GDM1 (cell line): ENCODE measurements at places on chromosomes 1 and 21.

GRCh38 chr1:156648951-156649350, 7.0 kb downstream of the BCAN start:
- no peak for DNase-seq

- peak; percentile 12 for DNase-seq
Observed at GRCh38 chr1:116763787-116764465, 9.7 kb downstream of the CD2 start.

DNA sequence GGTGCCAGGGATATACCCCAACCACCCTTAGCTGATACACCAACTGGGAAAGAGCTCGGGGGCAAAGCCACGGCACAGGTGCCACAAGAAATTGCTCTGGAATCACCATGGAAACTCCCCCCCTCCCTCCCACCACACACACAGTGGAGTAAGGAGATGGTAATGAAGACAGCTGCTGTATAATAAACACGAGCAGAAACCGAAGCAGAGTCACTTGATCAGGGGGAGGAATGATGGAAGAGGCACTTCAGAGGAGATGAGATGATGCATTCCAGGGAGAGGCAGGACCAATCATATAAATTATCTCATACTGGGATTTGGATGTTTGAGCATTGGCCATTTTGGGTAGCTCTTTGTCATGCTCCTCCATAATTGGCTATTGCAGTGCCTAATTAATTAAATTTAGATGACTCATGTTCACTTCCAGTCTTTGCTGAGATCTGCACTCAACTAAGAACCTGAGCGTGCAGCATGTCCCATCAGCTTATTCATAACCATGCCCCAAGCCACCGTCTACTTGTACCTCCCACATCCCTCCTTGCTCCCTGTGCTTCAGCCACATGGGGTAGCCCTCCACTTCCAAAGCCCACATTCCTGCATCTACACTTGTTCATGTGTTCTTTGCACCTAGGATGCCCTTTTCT, 189.5 kb downstream of the ZSCAN20 start:
- no peak for DNase-seq

DNA sequence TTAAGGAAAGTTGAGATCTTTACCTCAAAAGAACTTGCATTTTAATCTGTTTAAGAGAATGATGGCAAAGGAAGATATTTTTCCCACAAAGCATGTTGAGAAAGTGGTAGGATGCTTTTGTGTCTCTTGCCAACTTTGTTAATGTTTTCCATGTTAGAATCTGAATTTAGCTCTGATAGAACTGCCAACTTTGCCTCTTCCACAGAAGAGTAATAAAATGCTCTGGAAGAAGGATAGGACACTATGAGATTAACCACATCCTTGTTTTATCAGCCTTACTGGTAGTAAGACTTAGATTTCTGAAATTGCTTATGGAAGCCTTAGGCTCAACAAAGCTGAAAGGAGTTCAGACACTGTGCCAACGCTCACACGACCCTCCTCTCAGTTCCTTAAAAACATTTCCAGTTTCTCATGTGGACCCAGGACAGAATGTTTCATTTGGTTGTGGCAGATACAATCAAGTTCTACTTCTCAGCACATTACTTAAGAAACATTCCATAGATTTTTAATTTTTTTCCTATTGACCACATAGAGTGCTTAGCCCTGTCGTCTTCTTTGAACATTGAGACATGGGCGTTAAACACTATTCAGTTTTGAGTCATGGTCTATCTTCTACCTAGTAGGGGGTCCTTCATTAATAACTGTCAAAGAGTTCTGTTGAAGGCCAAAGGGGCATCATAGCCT, 59.0 kb downstream of the MTR start:
- DNase-seq: no peak

GRCh38 chr1:46605232-46605631, 1.2 kb upstream of the MKNK1 start:
- no peak for DNase-seq

DNA sequence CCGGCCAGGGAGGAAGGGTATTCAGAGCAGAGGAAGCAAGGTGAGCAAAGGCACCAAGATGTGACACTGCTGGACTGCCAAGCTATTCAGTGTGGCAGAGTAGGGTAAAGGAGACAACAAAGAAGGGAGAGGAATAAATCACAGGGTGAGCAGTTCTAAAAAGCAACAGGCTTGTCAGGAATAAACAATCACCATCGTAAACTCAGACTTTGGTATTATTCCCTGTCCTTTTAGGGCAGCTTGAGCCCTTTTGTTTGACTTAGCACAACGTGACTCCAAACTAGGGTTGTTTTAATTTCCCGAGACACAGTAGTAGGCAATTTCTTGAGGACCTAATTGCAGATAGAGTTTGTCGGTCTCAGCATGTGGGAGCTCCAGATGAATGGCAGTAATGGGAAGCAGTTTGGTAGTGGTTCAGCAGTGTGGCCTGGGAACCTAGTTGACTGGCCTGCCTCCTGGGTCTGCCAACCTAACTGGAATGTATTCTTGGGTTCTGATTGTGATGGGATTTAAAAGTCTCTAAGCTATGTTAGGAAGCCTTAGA, 4.3 kb downstream of the CR1L start:
- DNase-seq: no peak

GRCh38 chr1:59743324-59744091, 71.2 kb upstream of the HOOK1 start:
- no peak for DNase-seq

- no peak for DNase-seq
Observed at GRCh38 chr1:157001304-157001703, 44.2 kb downstream of the ARHGEF11 start.

DNA sequence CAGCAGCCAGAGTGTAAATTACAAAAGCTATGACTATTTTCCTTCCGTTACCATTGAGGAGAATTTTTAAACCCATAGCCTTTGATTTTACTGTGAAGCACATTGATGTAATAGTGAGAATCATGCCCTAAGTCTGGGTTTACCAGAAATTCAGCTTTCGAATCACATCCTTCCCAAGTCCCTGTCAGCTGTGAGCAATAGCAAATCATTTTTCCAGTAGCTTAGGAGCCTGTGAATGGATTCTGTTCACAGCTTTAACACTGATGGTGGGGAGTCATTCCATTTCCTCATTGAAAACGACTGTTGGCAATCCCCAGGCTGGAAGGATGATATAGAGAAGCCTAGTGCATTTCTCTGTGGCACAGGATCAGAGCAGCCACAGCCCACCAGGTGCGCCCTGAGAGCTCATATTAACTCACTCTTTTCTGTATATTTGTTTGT, 82.2 kb upstream of the C1orf105 start:
- no peak for DNase-seq

GRCh38 chr1:92916899-92917298, 44.4 kb downstream of the DIPK1A start:
- DNase-seq: no peak

DNA sequence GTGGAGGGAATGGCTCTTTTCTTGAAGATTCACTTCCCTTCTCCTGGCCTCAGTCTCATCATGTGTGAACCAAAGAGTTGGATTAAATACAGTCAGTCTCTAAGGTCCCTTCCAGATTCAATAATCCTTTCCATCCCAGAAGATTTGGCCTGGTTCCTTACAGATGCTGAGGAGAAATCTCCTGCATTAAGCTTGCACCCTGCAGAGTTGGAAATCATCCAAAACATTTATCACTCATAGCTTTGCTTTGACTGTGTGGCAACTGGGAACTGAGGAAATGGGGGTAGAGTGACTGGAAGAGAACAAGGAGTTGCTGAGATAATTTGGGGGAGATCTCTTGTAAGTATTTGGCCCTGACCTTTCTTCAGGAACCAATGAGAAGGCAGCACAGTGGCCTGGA, 220.5 kb upstream of the SGIP1 start:
- no peak for DNase-seq

DNA sequence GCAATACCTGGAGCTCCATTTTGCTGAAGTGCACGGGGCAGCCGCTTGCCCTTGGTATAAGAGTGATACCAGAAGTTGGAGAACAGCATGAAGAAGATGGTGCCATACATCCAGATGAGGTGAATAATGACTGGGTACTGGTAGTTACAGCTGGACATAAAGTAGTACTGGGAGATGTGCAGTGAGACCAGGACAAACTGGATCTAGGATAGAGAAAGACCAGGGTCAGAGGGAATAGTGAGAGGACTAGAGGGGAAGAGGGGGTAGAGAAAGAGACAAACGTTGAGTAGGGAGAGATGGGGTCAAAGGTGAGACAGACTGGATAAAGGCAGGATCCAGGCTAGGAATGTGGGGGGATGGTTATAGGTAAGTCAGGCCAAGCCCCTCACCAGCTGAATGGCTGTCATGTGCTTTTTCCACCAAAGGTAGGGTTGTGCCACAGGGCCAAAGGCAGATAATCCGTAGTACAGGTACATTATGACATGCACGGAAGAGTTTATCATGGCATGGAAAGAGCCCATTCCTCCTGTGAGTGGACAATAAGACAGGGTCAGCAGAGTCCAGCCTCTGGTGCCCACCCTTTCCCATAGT, 3.8 kb downstream of the ELOVL1 start:
- DNase-seq: no peak

- DNase-seq: no peak
Observed at GRCh38 chr21:41379901-41380300, 18.1 kb downstream of the MX2 start.

DNA sequence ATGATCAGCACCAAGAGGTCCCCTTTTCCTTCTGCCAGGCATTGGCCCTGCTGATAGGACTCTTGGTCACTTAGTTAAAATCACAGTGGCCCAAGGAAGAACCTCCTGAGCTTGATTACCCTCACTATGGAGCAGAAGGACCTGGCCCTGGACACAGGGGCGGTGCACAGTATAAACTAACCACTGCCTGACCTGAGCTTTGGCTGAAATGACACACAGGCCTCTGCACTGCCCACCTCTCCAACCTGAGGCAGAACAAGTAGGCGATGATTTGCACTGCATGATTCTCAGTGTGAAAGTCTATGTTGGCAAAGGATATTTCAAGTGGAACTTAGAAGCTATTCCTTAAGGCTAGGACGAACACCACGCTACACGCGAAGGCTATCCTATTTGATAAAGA, 48.5 kb downstream of the CAPN2 start:
- DNase-seq: no peak

GRCh38 chr1:8026976-8027747, 1.1 kb upstream of the ERRFI1 start:
- no peak for DNase-seq

GRCh38 chr1:110785612-110786011, 87.3 kb upstream of the CD53 start:
- DNase-seq: no peak

DNA sequence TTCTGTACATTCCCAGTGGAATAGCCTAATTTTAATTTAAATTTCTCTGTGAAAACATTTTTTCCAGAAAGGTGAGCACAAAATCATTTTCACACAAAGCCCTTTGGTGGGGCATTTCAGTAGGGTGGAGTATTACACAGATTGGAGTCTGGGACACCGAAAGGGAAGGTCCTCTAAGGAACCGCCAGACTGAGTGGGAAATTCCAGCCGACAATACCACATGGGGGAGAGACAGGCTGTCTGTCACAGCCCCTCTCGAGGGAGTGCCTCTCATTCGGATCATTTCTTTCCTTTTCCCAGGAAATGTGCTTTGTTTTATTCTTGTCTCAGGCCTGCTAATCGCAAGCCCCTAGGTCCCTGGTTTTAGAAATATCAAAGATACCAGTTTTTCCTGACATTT, 150.6 kb upstream of the HOOK1 start:
- no peak for DNase-seq

DNA sequence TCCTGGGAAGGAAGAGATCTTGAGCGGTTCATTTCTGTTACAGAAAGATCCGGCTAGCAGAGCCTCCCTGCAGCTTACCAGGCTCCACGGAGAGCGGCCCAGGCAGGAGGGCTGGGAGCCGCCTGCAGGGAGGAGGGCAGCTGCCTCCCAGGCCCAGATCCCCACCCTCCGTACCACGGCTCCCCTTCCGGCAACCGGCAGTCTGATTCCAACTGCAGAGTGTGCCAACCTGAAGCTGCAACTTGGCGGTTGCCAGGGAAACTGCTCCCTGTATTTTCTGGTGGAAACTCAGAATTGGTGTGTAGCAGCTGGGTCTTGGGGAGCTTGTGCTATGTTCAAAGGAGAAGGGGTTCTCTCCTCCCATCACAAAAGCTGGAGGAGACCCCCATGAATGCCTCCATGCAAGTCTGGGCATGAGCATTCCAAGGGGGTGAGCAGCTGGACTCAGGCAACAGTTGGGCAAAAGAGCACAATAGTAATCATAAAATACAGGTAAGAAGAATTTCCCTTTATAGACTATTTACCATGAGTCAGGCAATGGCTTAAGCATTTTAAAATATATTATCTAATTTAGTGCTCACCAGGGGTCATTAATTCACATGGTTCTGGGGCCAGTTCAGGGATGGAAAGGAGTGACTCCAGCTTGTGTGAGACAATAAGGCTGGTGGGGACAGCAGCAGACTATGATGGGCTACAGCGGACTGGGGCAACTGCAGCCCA, 46.1 kb upstream of the KAZN start:
- DNase-seq: no peak

DNA sequence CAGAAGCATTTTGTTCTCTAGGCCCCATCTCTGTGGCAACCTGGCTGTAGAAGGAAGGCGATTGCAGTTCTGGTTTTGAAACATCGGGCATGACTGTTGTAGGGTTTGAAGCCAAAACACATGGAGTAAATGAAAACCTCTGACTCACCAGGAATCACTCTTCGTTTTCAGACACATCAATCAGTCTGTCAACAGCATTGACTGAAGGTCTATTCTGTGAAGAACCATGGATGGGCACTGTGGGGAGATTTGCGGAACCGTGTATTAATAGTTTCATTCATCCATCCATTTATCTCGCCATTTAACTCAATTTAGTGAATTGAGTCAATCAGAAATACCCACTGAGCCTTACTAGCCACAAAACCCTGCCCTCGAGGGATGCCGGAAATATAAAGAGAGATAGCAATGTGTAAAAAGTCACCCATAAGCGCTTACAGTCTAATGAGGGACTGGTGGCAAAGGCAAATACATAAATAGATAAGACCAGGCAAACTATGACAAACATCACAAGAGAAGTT, 364.6 kb upstream of the PROX1 start:
- DNase-seq: no peak

- no peak for DNase-seq
Observed at GRCh38 chr1:183770816-183771128, 34.1 kb upstream of the RGL1 start.

GRCh38 chr21:35399002-35399530, 350.0 kb upstream of the RUNX1 start:
- DNase-seq: no peak

GRCh38 chr1:116415699-116416533, 42.9 kb downstream of the ATP1A1 start:
- DNase-seq: no peak

DNA sequence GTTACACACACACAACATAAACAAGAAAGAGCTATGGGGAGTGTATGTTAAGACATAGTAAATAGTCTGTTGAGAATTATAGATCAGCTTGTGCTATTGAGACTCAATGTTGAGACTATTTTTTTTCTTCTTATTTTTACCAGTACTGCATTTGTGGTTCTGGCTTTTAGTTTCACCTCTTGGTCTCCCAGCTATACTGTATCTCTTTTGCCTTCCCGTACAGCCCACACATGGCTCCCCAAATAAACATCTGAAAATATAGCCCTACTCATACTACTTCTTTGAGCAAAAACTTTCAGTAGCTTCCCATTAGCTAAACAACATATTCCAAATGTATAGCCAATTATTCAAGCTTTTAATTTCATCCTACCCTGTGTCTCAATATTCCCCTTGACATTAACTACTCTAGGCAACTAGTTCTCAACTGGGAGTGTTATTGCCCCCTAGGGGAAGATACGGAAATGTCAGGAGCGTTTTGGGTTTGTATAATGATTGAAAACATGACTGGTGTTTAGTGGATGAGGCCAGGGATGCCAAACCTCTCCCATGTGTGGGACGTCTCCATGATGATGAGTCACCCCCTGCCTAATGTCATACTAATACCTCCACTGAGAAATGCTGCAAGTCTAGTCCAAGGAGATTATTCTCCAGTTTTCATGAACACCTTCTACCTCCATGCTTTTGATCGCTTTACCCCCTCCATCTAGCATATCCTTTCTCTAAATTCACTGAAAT, 6.8 kb downstream of the RPE65 start:
- DNase-seq: no peak
